ENCODE measurements at places on chromosomes 11 and 22. TPM values are rescaled to one million over a fixed set of nuclear protein-coding genes. Genes with fewer than 3 reads are reported as not detected.
A peak's percentile ranks its signal among the peaks of the same experiment; 100 is the strongest.

GRCh38 chr11:95863486-95864140 is 60.3 kb downstream of the MTMR2 start:
- DNase-seq, result no peak

DNA sequence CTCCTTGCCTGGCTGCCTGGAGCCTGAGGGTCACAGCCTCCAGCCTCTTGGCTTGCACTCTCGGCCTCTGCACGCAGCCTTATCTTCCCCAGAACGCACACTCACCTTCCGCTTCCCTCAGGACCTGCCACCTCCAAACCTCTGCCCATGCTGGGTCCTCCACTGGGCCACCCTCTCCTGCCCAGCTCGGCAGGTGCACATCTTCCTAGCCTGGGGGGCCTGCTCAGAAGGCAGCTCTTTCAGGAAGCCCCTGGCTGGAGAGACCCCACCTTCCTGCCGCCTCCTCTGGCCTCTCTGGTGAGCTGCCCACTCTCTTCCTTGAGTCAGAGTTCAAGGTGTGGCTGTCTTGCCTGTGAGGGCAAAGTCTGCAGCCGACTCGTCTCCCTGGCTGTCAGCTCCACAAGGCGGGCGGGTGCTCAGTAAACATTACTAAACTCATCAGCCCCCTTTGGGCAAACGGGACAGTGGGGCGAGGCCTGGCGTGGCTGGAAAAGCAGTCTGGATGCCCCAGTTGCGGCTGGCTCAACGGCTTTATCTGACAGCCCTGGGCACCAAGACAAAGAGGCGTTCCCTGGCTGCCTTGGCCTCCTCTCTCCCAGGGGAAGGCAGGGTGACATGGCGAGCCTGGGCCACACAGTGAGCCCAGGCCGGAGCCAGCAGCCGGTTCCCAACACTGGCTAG is 1.7 kb upstream of the LINC01488 start:
- peak; percentile 89 for DNase-seq

- peak; percentile 45 for DNase-seq
Observed at GRCh38 chr11:73157101-73158010, 15.2 kb upstream of the FCHSD2 start.

DNA sequence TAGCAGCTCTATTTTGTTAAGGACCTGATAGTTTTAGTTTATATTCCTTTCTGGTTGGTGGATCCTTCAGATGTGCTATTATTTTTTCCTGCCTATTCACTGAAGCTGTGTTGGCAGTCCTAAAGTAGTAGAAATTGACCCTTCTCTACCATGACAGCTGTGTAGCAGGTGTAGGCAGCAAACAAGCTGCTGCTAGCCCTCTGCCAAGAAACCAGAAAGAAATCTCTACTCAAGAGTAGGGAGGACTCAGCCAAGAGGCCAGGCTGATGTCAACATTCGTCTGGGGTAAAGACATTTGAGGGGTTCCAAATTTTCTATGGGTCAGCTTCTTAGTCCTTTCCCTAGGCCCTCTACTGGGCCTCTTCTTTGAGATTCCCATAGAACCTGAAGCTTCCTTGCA is 51.2 kb downstream of the CSTF3 start:
- DNase-seq, result no peak

GRCh38 chr11:100687630-100688395 is 725 bp downstream of the ARHGAP42 start:
- DNase-seq, result peak; percentile 54

DNA sequence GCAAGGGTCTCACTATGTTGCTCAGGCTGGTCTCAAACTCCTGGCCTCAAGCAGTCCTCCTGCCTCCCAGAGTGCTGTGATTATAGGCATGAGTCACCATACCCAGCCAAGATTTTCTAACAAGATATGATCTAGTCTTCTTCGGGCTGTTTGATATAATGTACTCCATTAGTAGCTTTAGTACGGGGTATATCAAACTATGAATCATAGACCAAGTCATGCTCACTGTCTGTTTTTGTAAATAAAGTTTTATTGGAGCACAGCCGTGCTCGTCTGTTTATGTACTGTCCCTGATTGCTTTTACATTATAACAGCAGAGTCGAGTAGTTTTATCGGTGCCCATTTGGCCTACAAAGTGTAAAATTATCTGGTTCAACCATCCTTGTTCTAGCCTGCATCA is 43.9 kb upstream of the GRIK4 start:
- no peak for DNase-seq

DNA sequence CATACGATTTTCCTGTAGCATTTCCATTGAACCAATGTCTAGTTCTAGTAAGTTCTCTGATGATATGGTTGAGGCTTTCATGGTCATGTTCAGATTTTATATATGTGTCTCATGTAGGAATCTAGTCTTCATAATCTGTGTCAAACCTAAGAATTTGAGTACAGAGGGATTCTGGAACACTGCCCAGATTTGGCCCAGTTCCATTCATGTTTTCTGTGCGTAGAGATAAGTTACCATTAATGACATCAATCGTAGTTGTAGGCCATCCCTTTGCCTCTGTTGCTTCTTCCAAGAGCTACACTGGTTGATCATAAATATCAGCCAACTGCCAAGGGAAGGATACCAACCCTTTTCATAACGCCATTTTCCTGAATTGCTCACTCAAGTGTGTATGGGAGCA is 23.3 kb downstream of the ST3GAL4 start:
- no peak for DNase-seq

- no peak for DNase-seq
Observed at GRCh38 chr11:112762707-112763090, 198.5 kb upstream of the NCAM1 start.

DNA sequence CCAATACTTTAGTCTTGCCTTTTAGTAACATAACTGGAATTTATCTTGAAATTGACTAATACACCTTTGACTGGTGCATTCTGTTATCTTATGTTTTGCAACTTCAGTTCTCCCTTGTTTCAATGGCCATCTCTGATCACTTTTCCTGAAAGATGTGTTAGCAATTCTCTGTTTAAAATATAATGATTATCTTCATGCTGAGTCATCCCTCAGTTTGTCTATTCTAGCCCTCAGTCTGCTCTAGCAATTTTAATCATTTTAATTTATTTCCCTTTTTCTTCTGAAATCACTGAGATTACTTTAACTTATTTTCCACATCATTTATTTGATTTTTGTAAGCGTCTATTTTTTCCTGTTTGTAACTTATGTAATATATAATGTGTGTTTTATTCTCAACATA is 221.9 kb upstream of the PDGFD start:
- no peak for DNase-seq

Gene NAALAD2
- 0.95 TPM for total RNA-seq

Gene LRRC75B
- 49.4 TPM for total RNA-seq

Gene OR5T3
- not detected for total RNA-seq

Gene ZNF74
- total RNA-seq, result 14.1 TPM

Gene ASRGL1
- total RNA-seq, result 110 TPM

Gene CRACR2B
- 40.5 TPM for total RNA-seq

Gene ACR
- 0.92 TPM for total RNA-seq

Gene NFAM1
- total RNA-seq, result 3.9 TPM

Gene MS4A18
- total RNA-seq, result not detected

Gene CABP7
- total RNA-seq, result not detected

Gene GLYATL1B
- total RNA-seq, result not detected

Gene VPS26B
- total RNA-seq, result 54.8 TPM
